NCI-H1694 (cell line): ENCODE measurements at places on chromosomes 16 and 17.

GRCh38 chr17:81832608-81833159, 407 bp downstream of the MCRIP1 start:
- DNase-seq = no peak

DNA sequence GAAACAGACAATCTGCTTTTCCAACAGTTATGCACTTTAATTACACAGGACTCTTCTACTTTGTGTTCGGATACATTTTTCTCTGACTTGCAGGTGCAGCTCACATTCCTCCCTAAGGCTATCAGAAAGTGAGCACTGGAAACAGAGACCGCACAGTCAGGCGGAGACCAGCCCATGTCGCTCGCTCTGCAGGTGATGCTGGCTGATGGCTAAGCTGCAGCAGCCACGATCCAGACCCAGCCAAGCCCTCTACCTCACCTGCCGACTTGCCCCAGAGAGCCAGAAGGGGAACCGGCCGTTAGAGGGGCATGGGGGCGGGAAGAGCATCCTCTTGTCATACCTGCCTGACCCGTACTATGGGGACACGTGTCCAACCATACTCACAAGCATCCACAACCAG, 33.8 kb downstream of the MAP1LC3B start:
- DNase-seq = no peak

- DNase-seq = no peak
Measured at GRCh38 chr17:76132574-76133338, 8.3 kb downstream of the FOXJ1 start.

DNA sequence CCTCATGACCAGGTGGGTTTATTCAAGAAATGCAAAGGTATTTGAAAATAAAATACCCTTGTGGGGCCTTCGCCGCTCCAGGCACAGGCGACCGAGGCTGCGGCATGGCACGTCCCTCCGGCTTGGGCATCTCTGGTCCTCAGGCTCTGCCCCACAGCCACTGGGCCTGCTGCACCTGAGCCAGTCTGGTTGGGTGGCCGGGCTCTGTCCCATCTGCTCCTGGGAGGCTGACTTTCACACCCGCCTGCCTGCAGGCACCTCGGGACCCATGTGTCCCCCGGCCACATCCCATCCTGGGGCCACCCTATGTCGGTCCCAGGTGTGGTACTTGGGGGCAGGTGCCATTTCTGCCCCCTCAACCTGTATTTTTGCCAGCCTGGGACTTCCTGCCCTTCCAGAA, 20.9 kb downstream of the OSBPL7 start:
- DNase-seq = no peak

DNA sequence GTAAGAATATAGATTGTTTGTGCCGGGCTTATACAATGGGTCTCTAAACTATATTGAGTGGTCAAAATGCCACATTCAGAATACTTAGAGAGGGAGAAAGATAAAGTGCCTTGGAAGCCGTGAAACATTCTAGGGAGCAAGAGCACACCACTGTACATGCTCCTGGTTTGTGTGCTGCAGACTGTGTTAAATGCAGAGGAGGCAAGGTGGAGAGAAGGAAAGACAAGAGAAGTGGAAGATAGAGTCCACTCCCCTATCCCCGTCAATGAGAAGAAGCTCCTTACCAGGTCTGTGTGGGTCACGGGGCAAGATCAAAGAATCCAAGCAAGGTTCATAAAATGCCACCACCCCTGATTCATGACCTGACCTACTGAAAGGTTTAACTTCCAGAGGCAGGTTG, 267.1 kb upstream of the TBX2 start:
- DNase-seq = no peak

GRCh38 chr17:6162892-6163291, 92.7 kb downstream of the WSCD1 start:
- DNase-seq = no peak

DNA sequence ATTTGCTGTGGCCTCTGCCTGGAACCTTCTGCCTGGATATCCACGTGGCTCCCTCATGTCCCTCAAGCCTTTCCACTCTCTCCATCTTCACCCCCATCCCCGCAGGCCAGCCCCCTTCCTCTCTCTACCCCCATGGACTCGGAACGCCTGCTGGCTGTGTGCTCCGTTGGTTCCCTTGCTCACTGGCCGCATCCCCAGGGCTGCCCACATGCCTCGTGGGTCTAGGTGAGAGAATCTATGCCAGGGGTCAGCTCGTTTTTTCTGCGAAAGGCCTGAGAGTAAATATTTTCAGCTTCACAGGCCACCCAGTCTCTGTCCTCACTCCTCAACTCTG, 12.0 kb downstream of the SLC5A10 start:
- DNase-seq = no peak

GRCh38 chr17:71085238-71086033, 916.1 kb downstream of the KCNJ2 start:
- no peak for DNase-seq

DNA sequence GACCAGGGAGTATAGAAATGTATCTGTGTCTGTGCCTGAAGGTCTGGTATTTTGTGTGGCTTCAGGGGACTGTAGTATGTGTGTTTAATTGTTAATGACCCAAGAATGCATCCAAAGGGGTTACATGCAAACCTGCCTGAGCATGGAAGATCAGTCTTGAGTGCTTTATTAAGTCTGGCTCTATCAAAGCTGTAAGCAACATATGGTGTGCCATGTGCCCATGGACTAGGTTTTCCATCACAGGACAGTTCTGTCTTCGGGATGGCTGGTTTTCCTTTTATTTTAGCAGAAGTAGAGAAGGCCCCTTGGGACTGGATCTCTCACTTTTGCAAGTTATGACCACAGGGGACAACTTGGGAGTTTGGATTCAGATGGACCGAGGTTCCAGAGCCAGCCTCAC, 18.2 kb downstream of the RBFOX1 start:
- DNase-seq = peak; percentile 42

DNA sequence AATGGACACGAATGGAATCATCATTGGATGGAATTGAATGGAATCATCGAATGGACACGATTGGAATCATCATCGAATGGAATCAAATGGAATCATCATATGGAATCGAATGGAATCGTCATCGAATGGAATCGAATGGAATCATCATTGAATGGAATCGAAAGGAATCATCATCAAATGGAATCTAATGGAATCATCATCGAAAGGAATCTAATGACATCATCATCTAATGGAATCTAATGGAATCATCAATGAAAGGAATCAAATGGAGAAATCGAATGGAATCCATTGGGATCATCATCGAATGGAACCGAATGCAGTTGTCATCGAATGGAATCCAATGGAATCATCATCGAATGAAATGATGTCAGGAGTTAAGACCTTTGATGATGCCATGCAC, 154.9 kb downstream of the SHCBP1 start:
- no peak for DNase-seq

DNA sequence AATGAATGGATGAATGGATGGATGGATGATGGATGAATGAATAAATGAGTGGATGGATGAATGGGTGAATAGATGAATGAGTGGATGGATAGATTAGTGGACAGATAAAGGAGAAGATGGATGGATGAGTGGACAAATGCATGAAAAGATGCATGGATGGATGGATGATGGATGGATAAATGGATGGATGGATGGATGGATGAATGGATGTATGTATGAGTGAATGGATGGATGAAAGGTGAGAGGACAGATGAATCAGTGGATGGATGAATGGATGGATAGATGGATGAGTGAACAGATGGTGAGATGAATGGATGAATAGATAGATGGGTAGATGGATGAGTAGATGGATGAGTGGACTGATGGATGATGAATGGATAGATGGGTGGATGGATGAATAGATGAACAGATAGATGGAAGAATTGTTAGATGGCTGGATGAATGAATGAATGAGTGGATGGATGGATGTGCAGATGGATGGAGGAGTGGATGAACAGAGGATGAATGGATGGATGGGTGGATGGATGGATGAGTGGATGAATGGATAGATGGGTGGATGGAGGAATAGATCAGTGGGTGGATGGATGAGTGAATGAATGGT, 13.7 kb upstream of the KCNJ12 start:
- no peak for DNase-seq

- no peak for DNase-seq
Measured at GRCh38 chr16:88558457-88559442, 11.5 kb upstream of the ZC3H18 start.

GRCh38 chr17:44333371-44333770, 8.7 kb upstream of the SLC25A39 start:
- no peak for DNase-seq

DNA sequence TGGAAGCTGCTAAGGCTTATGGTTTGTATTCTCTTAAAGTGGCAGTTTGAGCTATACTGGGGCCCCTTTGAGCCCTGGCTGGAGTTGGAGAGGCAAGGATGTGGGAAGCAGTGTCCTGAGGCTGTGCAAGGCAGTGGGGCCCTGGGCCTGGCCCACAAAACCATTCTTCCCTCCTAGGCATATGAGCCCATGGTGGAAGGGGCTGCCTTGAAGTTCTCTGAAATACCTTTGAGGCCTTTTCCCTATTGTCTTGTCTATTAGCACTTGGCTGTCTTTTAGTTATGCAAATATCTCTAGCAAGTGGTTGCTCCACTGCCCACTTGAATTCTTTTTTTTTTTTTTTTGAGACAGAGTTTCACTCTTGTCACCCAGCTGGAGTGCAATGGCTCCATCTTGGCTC, 119.2 kb downstream of the PCTP start:
- DNase-seq = no peak

- DNase-seq = no peak
Measured at GRCh38 chr17:41489531-41489930, at the start of gene KRT36. KRT36 (minus strand) TSS chr17:41489910; CDS start chr17:41489864, 46 bp downstream.

- no peak for DNase-seq
Measured at GRCh38 chr17:41690497-41690896, 1.8 kb downstream of the EIF1 start.

DNA sequence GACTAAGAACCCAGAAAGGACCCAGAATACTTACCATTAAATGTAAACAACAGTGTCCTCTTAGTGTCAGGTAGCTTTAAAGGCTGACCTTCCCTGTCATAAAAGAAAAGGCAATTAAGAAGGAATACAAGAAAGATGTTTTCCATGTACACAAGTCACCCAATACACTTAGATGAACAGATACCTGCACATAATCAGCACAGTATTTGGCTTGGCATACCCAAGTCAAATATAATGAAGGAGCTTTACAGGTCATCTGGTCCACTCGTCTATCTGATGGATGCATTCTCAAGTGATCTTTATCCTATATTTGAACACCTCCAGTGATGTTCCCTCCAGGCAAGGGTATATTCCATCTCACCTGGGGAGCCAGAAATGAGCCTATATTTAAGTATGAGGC, 11.1 kb upstream of the STRADA start:
- no peak for DNase-seq

- peak; percentile 85 for DNase-seq
Measured at GRCh38 chr17:20063665-20064648, 54.8 kb downstream of the SPECC1 start.

- no peak for DNase-seq
Measured at GRCh38 chr16:74496054-74496453, 74.8 kb upstream of the CLEC18B start.

GRCh38 chr16:56267888-56268287, 76.6 kb downstream of the GNAO1 start:
- DNase-seq = no peak

- no peak for DNase-seq
Measured at GRCh38 chr17:17766077-17766743, 70.6 kb downstream of the SREBF1 start.

GRCh38 chr17:35645923-35646322, 58.8 kb downstream of the AP2B1 start:
- no peak for DNase-seq

GRCh38 chr16:61595605-61596004, 440.6 kb downstream of the CDH8 start:
- DNase-seq = no peak

- DNase-seq = no peak
Measured at GRCh38 chr17:226108-227077, 44.9 kb upstream of the DOC2B start.

DNA sequence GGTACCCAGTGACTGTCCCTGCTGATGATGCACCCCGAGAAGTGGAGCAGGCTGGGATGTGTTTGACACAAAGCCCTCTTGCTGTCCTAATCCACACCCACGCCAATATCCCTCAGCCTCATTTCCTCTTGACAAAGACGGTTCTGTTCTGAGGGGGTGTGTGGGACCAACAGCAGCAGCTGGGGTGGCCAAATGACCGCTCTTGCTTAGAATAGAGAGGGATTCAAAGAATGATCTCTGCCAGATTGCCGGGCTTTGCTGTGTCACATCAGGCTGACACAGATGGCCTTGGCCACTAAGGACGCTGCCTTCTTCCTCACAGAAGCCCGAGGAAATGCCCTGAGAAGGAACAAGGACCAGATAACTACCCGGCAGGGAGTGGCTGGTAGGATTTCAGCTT, 250.7 kb downstream of the NTN1 start:
- DNase-seq = no peak
